Stimulated activated CD8-positive, alpha-beta memory T cell treated with anti-CD3 and anti-CD28 coated beads, Interleukin-7, amount 100 ng/mL, for 4 hours (primary cell): ENCODE measurements at places on chromosomes 2 and 18.

DNA sequence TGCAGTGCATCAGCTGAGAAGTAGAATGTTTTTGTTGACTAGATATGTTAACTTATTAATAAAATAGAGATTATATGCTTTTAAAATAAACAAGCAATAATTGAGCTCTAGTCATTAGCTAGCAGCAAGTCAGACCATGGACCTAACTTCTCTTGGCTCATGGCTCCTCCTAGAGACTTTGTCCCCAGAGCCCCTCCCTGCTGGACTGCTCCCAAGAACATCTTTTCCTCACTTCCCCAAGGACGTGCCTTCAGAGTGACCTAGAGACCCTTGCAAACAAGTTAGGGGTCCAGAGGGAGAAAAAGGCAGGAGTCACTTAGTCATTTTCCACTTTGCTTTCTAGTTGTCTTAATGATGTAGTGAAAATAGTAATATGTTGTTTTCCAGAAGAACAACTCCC lies 312.5 kb upstream of the NRP2 start:
- DNase-seq: no peak

- no peak for DNase-seq
Measured at GRCh38 chr2:6864923-6865345, 773 bp downstream of the CMPK2 start.

GRCh38 chr18:11789716-11790510 lies 61.3 kb upstream of the CHMP1B start:
- DNase-seq: no peak

DNA sequence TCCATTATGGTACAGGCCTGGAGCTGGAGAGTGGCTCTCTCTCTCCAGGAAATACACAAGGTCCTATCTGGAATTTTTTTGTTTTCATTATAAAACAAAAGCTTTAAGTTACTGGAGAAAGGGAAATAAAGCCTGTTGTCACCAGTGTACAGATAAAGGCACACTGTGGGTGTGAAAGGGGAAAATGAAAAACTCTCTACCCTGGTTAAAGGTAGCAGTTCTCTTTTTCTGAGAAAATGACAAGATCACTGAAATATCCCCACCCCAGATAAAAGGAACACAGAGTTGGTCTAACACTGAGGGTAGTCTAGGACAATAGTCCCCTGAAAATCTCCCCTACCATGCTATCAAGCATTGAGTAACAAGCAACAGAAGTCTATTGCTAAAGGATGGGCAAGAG lies 438.7 kb downstream of the MBD2 start:
- no peak for DNase-seq

DNA sequence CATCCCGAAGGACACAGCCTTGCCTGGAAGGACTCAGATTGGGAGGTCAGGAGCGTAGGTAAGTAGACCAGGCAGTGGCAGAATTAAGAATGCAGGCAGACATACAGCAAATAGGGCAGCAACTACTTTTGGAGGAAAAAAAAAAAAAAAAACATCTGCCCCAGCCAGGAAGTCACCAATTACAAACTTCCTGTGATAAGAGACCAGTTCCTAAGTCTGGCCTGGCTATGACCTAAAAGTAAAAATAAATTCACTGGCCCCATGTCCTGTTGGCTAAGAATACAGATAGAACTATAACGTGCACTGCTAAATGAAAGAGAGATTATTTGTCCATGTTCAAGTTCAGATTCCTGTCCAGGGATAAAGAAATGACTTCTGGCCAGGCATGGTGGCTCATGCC lies 45.2 kb upstream of the NOSTRIN start:
- no peak for DNase-seq

DNA sequence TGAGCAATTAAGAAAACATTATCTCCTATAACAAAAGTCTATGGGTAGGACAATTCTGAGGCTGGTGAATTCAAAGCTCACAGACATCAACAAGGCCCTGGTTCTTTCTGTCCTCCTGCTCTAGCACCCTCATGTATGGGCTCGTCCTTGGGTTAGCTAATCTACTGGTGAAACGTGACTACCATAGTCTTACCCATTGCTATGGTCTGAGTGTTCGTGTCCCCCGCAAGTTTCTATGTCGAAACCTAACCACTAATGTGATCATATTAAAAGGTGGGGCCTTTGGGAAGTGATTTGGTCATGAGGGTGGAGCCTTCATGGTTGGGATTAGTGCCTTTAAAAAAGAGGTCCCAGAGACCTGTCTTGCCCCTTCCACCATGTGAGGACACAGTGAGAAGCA lies 564.7 kb downstream of the TNS1 start:
- DNase-seq: no peak

DNA sequence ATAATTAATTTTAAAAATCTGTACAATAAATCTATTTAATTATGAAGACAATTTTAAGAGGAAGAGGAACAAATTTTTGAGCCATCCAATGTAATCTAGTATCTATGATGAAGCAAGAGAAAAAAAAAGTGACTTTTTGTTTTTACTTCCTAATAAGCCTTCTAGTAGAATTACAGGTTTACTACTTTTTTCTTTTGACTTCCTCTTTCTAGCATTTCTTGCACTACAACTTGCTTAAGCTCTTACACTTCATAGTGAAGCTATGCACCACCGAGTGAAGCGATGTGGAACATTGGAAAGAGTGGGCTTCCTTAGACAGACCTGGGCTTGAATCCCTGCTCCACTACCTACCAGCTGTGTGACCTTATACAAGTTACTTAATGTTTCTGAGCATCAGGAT lies 2.1 kb downstream of the SERPINB2 start:
- DNase-seq: no peak

DNA sequence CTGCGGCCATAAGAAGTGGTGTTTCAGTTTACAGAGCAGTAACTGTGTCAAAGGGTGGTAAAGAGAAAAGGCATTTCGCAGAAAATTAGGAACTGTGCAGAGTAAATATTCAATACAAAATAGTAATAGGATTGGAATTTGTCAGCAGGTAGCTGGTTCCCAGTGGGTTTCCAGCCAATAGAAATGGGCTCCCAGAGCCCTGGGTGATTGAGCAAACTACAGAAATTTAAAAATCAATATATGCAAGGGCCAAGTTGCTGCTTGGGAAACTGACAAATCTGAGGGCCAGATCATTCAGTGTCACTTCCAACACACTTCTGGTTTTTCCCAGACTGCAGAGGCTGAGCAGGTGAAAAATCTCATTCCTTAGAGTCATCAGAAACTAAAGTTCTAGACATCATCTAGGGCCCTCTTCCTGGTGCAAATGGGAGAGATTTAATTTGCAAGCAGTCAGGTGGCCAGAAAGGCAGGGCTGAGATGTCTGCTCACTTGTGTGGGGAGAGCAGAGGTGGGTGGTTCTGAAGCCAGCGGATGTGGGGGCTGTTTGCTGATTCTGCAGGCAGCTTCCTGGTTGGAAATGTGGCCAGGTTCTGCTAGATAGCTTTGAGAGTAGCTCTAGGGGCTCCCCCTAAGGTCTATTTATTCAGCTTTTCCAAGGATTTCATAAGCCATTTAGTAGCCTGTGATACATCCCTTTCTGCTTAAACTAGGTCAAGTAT lies 182.4 kb downstream of the NCK2 start:
- peak; percentile 58 for DNase-seq

GRCh38 chr18:74532511-74533025 lies 1.7 kb upstream of the CNDP1 start:
- no peak for DNase-seq

DNA sequence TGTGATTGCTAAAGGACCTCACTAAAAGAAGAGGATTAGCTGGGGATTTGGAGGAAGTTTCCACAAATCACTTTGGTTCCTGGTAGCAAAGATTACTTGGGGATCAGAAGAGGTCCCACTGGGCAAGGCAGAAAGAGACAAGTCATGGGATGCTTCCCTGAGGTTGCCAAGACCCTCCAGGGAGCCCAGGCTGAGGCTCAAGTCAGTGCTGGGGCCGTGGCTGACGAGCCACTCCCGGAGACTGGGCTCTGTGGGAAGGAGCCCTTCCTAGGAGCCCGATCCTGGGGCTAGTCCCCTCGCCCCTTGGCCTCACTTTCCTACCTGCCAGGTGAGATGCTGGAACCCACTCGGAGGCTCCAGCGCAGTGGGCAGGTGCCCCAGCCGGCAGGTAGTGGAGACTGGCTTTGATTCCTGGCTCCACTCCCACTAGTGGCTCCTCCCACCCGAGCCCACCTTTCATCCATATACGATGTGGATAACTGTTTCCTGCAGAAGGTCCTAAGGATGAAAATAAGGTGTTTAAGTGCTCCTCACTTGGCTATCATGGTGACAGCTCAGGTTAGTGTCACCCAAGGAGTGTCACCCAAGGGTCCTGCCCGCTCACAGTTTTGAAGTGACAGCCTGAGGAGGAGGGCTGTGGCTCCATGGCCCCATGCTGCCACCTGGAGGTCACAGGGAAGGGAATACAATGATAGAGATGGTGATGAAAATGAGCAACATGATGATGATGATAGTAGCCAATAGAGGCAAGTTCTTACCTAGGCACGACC lies 100.5 kb downstream of the CAPN13 start:
- DNase-seq: peak; percentile 59

DNA sequence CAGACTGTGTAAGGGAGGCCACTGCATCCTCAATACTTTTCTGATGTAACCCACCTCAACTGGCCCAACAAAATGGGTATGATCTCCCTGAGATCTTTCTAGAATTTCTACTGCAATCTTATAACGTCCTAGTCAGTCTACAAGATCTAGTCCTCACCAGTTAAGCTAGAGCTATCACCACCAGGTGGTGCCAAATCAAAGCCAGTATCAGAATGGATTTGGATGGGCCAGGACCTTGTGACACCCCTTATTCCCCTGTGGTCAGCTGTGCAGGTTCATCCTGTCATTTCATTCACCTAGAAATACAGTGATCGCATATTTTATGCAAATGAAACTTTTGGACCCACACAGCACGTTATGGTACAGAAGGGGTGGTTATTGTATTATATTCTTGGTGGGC lies 90.3 kb downstream of the OLA1 start:
- no peak for DNase-seq

DNA sequence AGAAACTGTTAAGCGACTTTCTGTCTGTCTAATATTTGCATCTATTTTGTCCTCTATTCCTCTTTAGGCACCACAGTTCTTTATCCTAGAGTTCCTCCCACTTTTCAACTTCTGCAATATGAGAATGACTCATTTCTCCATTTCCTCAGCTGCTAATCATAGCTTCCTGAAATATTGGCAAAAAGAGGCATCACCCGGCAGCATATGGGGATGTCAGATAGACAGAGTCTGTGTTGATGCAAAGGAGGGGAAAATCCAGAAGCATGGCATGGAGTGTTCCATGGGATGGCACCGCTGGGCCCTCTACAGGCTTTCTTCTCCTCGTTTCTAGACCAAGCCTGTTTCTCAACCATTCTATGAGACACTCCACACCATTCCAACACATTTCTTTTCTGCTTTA lies 93.4 kb downstream of the DOCK10 start:
- no peak for DNase-seq

GRCh38 chr2:226683196-226683595 lies 116.4 kb downstream of the IRS1 start:
- no peak for DNase-seq

- DNase-seq: no peak
Measured at GRCh38 chr2:37243435-37243834, 12.0 kb downstream of the NDUFAF7 start.

DNA sequence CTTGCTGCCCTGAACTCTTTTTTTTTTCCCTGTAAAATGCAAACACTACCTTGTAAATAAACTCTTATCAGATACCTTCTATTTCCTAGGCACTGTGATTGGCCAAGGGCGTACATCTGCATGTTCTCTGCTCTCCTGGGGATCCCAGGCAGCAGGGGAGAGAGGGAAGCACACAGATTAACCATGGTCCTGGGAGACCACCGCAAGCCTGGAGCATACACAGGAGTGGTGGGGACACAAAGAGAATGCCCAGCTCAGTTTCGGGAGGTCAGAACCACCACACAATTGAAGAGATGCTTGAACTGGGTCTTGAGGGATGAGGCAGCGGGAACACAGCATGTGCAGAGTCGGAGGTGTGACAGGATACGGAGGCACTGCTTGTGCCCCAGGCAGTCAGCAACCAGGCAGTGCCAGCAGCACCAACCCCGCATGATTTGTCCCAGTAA lies 2.1 kb downstream of the GREB1 start:
- no peak for DNase-seq

DNA sequence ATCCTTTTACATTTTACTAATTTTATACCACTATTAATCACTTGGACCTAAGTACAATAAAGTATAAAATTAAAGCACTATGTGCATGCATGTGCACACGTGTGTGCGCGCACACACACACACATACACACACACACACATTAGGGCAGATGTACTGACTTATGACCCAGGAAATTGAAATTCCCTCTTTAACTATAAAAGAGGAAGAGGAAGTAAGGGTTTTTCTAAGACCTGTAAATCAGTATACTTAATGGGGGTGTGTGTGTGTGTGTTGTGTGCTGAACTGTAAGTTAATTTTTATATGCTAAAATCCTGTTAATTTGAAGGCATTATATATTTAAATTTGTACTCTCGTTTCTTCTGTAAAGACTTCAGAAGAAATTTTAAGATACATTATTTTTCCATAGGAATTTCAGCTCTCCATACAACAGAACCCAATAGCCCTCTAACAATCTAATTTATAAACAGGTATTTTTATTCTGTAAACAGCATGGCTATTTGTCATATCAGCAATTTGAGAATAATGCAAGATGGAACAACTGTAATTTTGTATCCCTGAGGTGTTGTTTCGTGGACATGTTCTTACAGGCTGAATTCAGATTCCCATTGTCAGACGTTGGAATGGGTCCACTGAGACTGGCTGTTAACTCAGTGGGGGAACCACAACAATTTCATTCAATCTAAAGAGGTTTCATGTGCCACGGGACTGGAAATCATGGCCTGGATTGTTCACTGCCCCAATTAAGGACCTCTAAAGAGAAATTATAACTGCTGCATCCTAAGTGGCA lies 90.9 kb downstream of the PLA2R1 start:
- no peak for DNase-seq

GRCh38 chr2:219107758-219108157 lies 47.0 kb upstream of the IHH start:
- no peak for DNase-seq

DNA sequence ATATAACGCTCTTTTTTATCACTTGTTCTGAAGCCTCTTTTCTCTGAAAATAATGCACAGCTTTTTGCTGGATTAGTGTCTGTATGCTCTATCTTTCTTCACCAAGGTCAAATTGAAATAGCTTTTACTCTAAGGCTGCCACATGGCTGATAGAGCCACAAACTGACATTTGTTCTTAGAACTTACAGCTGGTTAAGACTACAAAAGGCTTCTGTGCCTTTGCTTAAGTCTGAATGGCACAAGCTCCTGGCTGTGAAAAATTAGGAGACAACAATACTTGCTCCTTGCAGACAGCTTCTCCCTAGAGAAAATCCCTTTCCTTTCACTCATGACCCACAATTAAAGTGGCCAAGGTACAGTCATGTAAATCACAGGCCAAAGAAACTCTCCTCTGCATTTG lies 515.3 kb downstream of the DSC3 start:
- no peak for DNase-seq
